ENCODE measurements at places on chromosomes 12 and 14.

- no peak for DNase-seq
Observed at GRCh38 chr14:99936738-99937474, 128.3 kb upstream of the EVL start.

- no peak for DNase-seq
Observed at GRCh38 chr12:21877293-21877982, 63.8 kb downstream of the ABCC9 start.

- DNase-seq: no peak
Observed at GRCh38 chr12:42410340-42410739, 84.4 kb downstream of the PPHLN1 start.

DNA sequence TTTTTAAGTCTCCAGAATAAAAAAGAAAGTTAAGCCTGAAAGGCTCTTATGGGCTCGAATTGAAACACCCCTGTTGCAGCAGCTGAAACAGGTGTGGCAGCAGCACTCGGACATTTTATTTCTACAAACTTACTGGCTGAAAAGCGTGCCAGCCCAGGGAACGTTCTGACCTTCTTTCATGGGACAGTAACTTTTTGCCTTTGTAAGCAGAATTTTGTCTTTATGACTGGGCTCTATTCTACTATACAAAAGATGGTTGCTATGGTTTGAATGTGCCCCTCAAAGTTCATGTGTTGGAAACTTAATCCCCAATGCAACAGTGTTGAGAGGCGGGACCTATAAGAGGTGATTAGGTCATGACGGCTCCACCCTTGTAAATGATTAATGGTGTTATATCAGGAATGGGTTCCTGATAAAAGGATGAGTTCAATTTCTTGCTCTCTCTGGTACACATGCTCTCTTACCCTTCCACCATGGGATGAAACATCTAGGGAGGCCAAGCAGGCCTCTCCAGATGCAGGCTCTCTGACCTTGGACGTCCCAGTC is 52.7 kb downstream of the PELI2 start:
- no peak for DNase-seq

DNA sequence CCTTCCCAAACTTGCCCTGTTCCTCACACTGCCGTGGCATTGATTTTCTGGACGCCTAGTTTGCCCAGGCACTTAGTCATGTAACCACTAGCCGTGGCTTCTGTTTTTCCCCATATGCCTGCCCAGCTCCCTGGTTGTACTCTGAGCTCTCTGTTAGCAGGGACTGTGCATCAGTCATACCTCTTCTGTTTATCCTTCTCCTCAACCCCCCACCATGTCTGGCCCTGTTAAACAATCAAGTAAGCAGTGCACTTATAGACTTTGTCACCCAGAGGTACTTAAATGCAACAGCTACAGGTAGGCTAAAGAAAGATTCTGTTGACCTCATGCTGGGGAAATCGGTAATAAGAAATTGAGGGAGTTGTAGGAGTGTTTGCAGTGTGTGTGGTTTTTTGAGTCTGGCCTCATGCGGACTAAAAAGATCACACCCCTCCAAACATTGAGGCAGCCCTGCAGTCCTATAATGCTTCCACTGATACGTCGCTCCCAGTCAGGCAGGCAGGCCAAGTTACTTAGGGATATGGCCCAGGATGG is 17.0 kb downstream of the UBE3B start:
- no peak for DNase-seq

GRCh38 chr12:44618946-44619345 is 257.2 kb downstream of the NELL2 start:
- DNase-seq: no peak

GRCh38 chr14:102500158-102500662 is 9.4 kb downstream of the ANKRD9 start:
- peak; percentile 24 for DNase-seq

DNA sequence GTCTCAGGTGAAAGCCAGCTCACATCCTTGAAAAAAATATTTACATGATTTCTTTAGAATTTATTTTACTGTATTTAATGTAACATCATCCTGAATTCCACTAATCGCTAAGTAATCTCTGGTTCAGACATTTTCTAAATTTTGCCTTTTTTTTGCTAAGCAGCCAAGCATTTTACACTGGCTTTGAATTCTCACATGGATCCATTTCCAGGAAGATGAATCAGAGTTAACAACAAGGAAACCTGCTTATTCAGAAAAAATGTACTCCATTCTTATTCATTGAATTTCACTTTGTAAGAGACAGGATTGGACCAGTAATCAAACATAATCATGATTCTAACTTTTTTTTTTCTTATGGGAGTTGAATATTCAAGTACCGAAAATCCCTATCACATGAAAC is 1785.1 kb upstream of the FLRT2 start:
- DNase-seq: no peak

DNA sequence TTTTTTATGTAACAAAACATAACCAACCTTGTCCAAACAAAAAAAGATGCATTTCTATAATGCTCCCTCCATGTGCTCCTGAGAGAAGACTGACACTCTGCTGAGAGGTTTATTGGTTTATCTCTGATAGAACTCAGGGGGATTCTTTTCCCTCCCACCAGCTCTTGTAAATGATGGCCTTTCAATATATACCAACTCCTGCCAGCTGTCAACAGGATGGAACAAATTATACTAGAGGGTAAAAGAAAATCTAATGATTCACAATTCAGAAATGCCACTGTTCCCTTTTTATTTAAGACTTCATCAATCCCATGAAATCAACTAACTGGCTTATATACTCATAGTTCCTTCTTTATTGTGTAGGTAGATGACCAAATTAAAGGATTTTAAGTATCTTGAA is 25.4 kb downstream of the PSMC1 start:
- DNase-seq: no peak

DNA sequence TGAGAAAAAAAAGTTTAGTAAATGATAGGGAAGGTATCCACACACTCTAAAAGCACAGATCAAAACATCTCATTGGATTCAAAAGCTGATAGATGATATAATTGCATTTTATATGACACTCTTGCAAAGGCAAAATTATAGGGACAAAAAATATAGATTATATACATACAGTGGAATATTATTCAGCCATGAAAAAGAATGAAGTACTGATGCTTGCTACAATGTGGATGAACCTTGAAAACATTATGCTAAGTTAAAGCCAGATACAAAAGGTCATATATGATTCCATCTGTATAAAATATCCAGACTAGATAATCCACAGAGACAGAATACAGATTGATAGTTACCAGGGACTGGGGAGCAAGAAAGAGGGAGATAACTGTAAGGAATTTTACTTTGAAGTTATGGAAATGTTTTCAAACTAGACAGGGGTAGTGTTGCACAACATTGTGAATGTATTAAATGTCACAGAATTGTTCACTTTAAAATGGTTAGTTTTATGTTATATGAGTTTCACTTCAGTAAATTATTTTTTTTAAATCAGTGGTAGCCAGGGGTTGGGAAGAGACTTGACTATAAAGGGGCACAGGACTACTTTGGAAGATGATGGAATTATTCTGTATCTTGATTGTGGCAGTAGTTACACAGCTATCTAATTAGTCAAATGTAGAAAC is 41.7 kb upstream of the CDKN3 start:
- no peak for DNase-seq

DNA sequence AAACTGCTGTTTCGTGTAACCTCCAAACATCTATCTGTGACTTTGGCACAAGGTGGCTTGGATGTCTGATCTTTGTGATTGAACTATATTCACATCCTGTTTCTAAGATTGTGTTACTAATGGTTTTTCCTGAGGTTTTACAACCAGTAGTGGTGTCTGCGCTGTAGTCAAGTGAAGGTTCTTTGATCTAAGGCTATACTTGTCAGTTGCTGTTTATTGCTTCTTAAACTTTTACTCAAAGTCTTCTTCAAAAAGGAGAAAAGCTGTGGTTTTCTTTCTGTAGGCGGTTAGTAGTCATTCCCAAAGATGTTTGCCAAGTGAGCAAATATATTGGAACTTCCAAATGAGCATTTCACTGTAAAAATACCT is 12.3 kb upstream of the CALM1 start:
- DNase-seq: peak; percentile 72

DNA sequence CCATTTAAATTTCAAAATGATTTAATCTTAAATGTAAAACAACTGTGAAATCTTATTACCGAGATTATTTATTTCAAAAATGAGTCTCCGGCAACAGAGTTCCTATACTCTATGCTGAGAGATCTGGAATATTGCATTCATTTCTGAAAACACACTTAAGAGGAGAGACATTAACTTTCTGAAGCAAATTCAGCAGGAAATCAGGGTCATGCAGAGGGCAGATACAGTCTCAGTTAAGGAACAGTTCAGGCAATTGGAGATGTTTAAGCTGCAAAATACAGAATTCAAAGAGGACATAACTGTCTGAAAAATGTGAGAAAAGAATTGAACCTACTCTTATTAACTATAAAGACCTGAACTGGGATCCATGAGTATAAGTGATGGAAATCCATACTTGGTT is 320.7 kb downstream of the PAWR start:
- DNase-seq: no peak

DNA sequence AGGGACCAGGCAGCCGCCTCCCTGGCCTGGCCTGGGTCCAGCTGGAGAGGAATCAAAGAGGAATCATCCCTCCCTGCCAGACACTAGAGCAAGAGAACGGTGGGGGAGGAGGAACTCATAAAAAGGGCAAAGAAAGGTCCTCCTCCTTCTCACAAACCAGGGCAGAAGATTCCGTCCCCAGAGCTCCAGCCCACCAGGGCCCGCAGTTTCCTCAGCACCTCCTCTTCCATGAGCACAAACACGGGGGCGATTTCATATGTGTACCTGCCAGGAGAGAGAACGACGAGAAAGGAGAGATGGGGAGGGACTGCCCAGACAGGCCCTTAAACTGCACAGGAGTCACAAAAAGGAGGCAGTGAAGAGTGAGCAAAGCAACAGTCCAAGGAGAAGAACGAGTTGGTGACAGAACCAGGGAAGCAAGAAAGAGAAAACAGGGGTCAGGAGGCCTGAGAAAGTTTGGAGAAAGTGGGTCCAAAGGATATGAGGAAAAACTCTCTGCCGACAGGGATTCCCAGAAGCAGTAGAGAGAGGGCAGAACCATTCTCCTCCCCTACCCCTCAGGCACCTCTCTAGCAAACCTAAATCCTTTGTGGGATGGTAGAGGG is 8.7 kb upstream of the ZNF740 start:
- no peak for DNase-seq

- no peak for DNase-seq
Observed at GRCh38 chr12:114682785-114683708, 928 bp downstream of the TBX3 start.

DNA sequence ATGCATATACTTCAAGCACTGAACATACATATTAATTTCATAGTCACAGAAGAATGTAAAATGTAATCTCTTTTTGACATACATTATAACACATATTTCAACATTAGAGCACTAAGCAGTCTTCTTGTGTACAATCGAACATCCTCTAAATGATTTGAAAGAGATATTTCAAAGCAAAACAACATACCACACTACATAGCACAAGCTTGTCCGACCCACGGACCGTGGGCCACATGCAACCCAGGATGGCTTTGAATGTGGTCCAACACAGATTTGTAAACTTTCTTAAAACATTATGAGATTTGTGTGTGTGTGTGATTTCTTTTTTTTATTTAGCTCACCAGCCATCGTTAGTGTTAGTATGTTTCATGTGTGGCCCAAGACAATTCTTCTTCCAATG is 7.0 kb downstream of the PRICKLE1 start:
- DNase-seq: no peak

GRCh38 chr14:102606296-102606695 is 13.8 kb downstream of the RCOR1 start:
- no peak for DNase-seq

DNA sequence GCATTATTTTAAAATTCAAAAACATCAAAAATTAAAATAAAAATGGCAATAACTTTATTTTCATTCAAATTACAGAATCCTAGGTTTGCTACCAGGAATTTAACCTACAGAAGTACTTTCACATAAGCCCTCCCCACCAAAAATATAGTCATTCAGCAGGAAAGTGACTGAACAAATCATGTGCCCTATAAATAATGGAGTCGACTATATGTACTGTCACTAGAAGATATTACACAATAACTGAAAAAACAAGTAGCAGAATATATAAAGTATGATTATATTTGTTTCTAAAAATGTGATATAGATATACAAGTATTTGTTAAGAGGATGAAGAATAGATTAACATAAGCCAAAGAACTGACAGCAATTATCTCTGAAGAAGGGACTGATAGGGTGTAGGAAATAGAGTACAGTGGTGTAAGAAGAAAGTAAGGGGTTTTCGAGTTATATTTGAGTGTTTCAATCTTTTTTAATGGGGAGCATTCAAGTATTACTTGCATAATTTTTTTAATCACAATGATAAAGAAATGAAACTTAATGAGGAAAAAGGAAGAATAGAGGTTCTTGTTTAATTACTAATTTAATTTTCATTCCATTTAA is 7.9 kb downstream of the C2CD5 start:
- DNase-seq: no peak

DNA sequence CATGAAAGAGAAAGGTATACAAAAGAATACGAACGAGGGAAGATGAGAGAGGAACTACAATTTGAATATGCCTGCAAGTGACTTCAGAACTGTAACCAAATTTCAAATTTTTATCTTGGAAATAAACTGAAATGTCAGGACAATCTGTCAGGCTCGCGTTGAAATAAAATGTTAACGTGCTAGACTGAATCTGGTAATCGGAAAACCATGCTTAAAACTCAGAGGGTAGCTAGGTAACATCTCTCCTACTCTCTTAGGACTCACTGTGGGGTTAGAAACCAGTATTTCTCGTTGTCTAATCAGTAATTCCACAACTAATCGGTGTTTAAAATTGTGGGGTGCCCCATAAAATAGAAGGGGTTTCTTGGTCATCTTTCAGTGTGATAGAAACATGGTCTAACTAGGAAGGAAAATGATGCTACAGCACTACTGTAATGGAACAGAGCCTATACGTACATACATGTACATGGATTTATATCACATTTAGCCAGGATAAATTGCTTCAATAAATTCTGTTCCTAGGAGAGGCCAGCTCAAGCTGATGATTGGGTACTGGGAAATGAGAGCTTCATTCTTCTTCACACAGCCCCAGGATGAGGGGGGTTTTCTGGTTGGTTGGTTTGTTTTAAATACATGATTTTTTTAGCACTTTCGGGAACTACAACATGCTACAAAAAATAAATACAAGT is 23.9 kb downstream of the ATF7 start:
- DNase-seq: no peak

- DNase-seq: no peak
Observed at GRCh38 chr12:52392465-52393007, 7.1 kb upstream of the KRT84 start.

GRCh38 chr14:65387171-65387570 is 25.4 kb upstream of the FUT8 start:
- no peak for DNase-seq

DNA sequence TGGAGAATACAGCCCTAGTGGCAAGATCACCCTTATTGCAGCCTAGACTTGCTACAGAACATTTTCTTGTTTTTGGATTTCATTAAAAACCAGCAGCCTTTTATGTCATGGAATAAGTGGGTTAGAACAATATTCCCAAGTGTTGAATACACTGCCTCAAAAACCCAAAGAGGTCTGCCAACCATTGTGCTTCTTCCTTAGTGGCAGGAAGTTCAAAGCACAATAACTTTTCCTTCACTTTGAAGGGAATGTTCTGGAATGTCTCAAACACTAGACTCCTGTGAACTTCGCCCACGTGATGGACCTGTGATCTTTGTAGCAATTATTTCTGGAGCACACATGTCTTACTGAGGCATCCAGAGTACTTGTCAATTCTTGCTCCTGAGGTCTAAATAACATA is 8.5 kb downstream of the SLC17A8 start:
- DNase-seq: no peak

All from CD4-positive, alpha-beta T cell treated with Interleukin-21 for 1 hour (primary cell).